NCI-H82 (cell line): ENCODE measurements at places on chromosomes 2 and 18.

DNA sequence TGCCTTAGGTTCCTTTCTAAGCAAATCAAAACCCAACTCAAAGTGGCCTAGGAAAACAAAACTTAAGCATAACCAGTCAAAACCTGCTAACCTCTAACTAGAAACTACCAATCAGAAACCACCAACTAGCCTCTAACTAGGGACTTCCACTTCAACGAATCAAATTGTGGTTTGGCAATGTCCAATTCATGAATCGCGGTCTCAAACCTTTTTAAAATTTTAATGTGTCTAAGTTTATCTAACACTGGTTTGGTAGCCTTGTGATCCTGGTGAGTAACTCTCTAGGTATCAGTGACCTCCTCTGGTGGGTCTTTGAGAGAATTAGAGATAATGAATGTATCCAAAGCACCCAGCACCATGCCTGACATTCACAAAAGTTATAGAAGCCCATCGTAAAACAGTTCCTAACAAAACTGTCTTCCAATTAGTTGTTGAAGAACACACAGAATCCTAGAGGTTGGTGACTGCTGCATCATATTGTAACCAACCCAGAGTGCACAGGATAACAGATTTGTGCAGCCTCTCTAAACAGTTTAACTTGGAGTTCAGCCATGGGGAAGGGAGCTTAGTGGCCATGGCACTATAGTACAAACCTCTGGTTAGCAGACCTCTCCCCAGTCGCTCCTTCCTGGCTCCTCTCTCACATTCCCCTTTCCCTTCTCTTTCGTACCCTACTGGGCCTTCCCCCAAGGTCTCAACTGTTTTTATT lies 45.2 kb upstream of the B3GNT2 start:
- no peak for DNase-seq

- DNase-seq = no peak
Measured at GRCh38 chr18:65954372-65954771, 203.6 kb downstream of the CDH7 start.

- DNase-seq = no peak
Measured at GRCh38 chr2:164810843-164811242, 30.8 kb downstream of the COBLL1 start.

DNA sequence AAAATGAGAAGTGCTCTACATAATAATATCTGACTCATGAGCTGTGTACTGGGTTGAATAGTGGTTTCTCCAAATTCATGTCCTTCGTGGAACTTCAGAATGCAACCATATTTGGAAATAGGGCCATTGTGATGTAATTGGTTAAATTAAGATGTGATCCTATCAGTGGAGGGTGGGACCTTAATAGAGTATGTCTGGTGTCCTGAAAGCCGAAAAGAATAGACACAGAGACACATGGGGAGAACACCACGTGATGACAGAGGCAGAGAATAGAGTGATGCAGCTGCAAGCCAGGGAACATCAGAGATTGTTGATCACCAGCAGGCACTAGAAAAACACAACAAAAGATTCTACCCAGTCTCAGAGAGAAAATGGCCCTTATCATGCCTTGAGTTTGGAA lies 310.1 kb downstream of the EXOC6B start:
- no peak for DNase-seq

DNA sequence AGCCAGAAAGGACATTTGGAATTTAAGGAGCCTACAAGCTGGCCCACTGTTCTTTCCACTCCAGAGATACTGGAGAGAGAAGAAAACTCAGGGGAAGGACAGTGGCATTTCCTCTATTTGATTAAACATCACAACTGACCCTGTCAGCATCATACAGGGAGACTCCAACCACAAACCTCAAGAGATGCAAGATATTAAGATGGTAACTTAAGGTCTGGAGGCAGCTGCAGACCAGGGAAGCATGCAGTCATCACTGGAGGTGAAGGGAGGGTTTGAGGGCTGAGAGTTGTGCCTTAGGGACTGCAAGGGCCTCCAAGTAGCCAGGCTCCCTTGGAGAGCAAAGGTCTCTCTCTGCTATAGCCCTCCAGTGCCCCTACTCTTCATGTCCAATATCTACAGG lies 67.4 kb downstream of the RNF152 start:
- DNase-seq = no peak
